ENCODE measurements at places on chromosomes 5 and 9. TPM values are rescaled to one million over a fixed set of nuclear protein-coding genes. Genes with fewer than 3 reads are reported as not detected.

The ADRA1B gene
- 0.74 TPM for total RNA-seq

The CDO1 gene
- total RNA-seq, result 16.0 TPM

The FXN gene
- 11.8 TPM for total RNA-seq

The WDR31 gene
- total RNA-seq, result 2.0 TPM

The SLC34A1 gene
- not detected for total RNA-seq

The FGF10 gene
- 41.3 TPM for total RNA-seq

The GPRIN1 gene
- 0.49 TPM for total RNA-seq

The RANBP3L gene
- total RNA-seq, result 3.2 TPM

The NCS1 gene
- total RNA-seq, result 20.4 TPM

The IFNA21 gene
- not detected for total RNA-seq

The SHLD3 gene
- 2.0 TPM for total RNA-seq

DNA sequence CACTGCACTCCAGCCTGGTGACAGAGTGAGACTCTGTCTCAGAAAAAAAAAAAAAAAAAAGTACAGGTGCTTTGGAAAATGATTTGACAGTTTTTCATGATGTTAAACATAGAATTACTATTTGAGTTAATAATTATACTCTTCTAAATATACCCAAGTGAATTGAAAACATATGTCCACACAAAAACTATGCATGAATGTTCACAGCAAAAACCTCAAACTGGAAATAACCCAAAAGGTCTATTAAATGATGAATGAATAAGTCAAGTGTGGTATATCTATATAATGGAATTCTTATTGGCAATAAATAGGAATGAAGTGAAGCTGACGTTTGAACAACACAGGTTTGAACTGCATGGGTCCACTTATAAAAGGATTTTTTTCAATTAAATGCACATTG is 207.2 kb upstream of the DAB2 start:
- no peaks in the 10 kb centered on the region for H3K27me3 ChIP-seq
- H3K4me1 ChIP-seq, result no peaks in the 10 kb centered on the region
- no peaks in the 10 kb centered on the region for H3K36me3 ChIP-seq
- no peak overlapping the region for H3K4me3 ChIP-seq

- H3K36me3 ChIP-seq, result no peaks in the 10 kb centered on the region
- no peak overlapping the region for H3K4me3 ChIP-seq
- no peaks in the 10 kb centered on the region for H3K27me3 ChIP-seq
- H3K27ac ChIP-seq, result no peak overlapping the region
- H3K4me1 ChIP-seq, result no peaks in the 10 kb centered on the region
These were observed 8.8 kb upstream of the UBE2QL1 start for GRCh38 chr5:6439588-6440550.

DNA sequence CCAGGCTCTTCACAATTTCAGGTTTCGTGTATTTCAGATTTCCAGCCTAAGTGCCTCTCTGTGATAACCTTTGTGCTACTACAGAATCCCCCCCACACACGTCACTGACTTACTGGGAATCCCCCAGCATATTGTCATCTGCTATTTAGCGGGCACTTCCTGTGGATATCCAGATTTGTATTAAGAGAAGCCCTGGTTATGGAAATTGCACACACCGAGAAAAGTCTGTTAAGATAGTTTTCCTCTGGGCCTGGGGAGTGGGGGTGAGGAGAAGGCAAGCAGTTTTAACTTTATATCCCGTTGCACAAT is 269.9 kb downstream of the MED10 start:
- H3K4me3 ChIP-seq, result no peak overlapping the region
- peak; percentile 29 for DNase-seq
- no peaks in the 10 kb centered on the region for H3K4me1 ChIP-seq
- no peak overlapping the region for H3K27ac ChIP-seq

DNA sequence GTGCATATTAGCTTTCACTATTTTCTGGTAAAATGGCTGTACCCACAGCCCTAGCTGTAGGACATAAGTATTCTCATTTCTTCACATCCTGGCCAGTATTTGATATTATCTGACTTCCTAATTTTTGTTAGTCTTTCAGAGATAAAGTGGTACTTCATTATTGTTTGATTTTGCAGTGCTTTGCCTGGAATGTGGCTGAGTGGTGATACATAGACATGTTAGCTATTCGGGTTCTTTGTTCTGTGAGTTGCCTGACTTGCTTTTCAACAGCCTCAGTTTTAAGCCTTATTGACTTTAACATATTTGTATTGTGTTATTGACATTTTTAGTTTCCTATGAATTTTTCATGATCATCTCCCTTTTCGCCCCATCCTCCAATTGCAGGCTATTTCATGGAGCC is 161.1 kb downstream of the GABBR2 start:
- no peaks in the 10 kb centered on the region for H3K27me3 ChIP-seq
- no peaks in the 10 kb centered on the region for H3K36me3 ChIP-seq
- H3K4me1 ChIP-seq, result no peaks in the 10 kb centered on the region
- no peak overlapping the region for H3K27ac ChIP-seq
- H3K4me3 ChIP-seq, result no peak overlapping the region

DNA sequence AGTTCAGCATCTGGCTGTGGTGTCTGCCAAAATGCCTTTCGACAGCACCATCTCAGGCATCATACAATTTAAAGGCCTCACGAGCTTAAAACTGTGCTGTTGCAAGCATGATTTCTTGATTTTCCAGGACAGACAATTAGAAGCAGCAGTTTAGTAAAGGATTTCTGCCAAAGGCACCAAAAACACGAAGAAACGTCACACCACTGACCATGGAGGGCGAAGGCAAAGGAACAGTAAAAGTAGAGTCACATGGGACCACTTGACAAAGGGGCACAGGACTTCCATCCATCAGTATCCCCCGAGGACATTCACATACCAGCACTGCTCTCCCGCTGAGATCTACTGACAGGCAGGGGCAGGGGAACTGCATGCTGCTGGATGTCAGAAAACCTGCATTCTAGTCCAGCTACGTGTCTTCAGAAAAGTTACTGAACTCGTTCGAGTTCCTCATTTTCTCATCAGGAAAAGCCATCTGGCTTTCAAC is 70.4 kb upstream of the FBXW11 start:
- H3K27me3 ChIP-seq, result no peaks in the 10 kb centered on the region
- H3K4me1 ChIP-seq, result peaks cover 27% of the 10 kb centered on the region
- peaks cover 2% of the 10 kb centered on the region for H3K36me3 ChIP-seq
- H3K4me3 ChIP-seq, result no peak overlapping the region
- peak overlapping the region; percentile 59 for H3K27ac ChIP-seq
- DNase-seq, result no peak

GRCh38 chr9:27534131-27534530 is 4.5 kb upstream of the MOB3B start:
- H3K27ac ChIP-seq, result peak overlapping the region; percentile 56
- H3K4me1 ChIP-seq, result peaks cover 44% of the 10 kb centered on the region

GRCh38 chr9:5140151-5140550 is 45.3 kb downstream of the INSL6 start:
- no peak overlapping the region for H3K27ac ChIP-seq
- H3K27me3 ChIP-seq, result no peaks in the 10 kb centered on the region
- H3K4me3 ChIP-seq, result no peak overlapping the region
- peaks cover 17% of the 10 kb centered on the region for H3K36me3 ChIP-seq
- H3K4me1 ChIP-seq, result no peaks in the 10 kb centered on the region
- DNase-seq, result no peak

GRCh38 chr9:134525070-134525815 is 116.4 kb upstream of the COL5A1 start:
- no peak for DNase-seq
- H3K27ac ChIP-seq, result peak overlapping the region; percentile 80
- no peaks in the 10 kb centered on the region for H3K27me3 ChIP-seq
- H3K4me3 ChIP-seq, result no peak overlapping the region
- H3K36me3 ChIP-seq, result no peaks in the 10 kb centered on the region

DNA sequence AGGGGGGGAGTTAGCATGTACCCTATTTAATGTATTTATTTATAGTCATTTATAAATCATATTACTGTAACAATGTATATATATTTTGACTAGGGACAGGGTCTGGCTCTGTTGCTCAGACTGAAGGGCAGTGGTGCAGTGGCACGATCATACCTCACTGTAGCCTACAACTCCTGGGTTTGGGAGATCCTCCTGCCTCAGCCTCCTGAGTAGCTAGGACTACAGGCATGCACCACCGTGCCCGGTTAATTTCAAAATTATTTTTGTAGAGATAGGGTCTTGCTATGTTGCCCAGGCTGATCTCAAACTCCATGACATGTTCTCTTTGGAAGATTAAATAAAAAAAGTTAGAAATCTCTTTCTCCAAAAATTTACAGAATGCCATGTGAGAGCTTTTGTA is 52.8 kb downstream of the ARHGEF28 start:
- H3K4me1 ChIP-seq, result no peaks in the 10 kb centered on the region
- no peak overlapping the region for H3K4me3 ChIP-seq
- no peaks in the 10 kb centered on the region for H3K27me3 ChIP-seq
- H3K36me3 ChIP-seq, result no peaks in the 10 kb centered on the region

DNA sequence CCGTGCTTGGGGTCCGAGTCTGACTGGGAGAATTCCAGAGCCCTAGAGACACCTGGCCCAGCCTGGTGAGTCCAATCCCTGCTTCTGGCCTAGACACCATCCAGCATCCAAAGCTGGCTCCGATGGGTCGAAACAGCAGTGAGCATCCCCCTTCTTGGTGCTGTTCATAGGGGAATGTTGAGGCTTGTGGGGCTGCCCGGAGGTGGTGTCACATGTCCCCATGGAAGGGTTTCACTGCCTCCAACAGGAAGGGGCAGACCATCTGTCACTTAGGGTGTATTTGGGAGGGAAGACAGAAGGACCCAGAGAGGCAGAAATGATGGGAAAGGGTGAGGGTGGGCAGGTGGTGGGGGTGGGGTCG is 13.9 kb downstream of the C9orf50 start:
- H3K27me3 ChIP-seq, result no peaks in the 10 kb centered on the region
- H3K36me3 ChIP-seq, result no peaks in the 10 kb centered on the region
- H3K4me3 ChIP-seq, result no peak overlapping the region
- no peak for DNase-seq
- H3K4me1 ChIP-seq, result peaks cover 52% of the 10 kb centered on the region

DNA sequence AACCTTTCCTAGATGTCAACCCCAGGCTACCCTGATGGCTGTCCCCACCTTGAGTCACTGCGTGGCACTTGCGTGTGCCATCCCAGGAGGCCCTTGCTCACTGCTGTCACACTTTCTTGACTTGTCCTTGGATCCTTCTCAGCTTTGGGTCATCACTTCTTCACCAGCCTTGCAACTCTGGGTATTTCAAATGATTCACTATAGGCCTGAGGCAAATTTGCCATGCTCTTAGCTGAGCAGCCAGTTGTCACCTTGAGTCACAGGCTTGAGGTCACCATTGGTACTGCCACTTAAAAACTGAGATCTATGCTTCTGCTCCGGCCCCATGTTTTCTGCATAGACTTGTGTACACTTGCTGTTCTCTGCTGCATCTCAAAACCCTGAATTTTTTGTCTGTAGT is 84.7 kb downstream of the BASP1 start:
- no peaks in the 10 kb centered on the region for H3K36me3 ChIP-seq
- DNase-seq, result no peak
- no peaks in the 10 kb centered on the region for H3K27me3 ChIP-seq
- H3K4me3 ChIP-seq, result no peak overlapping the region
- no peak overlapping the region for H3K27ac ChIP-seq
- H3K4me1 ChIP-seq, result peaks cover 29% of the 10 kb centered on the region

GRCh38 chr9:115938479-115938878 is 215.1 kb upstream of the PAPPA start:
- H3K27me3 ChIP-seq, result no peaks in the 10 kb centered on the region
- no peak overlapping the region for H3K4me3 ChIP-seq
- H3K27ac ChIP-seq, result no peak overlapping the region
- peaks cover 4% of the 10 kb centered on the region for H3K4me1 ChIP-seq

GRCh38 chr5:128695791-128696530 is 157.9 kb upstream of the FBN2 start:
- no peaks in the 10 kb centered on the region for H3K4me1 ChIP-seq
- H3K27me3 ChIP-seq, result no peaks in the 10 kb centered on the region
- DNase-seq, result no peak
- H3K4me3 ChIP-seq, result no peak overlapping the region
- H3K27ac ChIP-seq, result no peak overlapping the region
- H3K36me3 ChIP-seq, result no peaks in the 10 kb centered on the region

- no peaks in the 10 kb centered on the region for H3K4me1 ChIP-seq
- H3K27me3 ChIP-seq, result no peaks in the 10 kb centered on the region
- DNase-seq, result no peak
- H3K36me3 ChIP-seq, result no peaks in the 10 kb centered on the region
- no peak overlapping the region for H3K4me3 ChIP-seq
These were observed 237.1 kb downstream of the DMRTA1 start for GRCh38 chr9:22683700-22684075.

- no peaks in the 10 kb centered on the region for H3K36me3 ChIP-seq
- peaks cover 52% of the 10 kb centered on the region for H3K4me1 ChIP-seq
- DNase-seq, result no peak
- H3K27me3 ChIP-seq, result no peaks in the 10 kb centered on the region
- H3K4me3 ChIP-seq, result no peak overlapping the region
These were observed 4.1 kb upstream of the CXXC5 start for GRCh38 chr5:139644001-139644456.

DNA sequence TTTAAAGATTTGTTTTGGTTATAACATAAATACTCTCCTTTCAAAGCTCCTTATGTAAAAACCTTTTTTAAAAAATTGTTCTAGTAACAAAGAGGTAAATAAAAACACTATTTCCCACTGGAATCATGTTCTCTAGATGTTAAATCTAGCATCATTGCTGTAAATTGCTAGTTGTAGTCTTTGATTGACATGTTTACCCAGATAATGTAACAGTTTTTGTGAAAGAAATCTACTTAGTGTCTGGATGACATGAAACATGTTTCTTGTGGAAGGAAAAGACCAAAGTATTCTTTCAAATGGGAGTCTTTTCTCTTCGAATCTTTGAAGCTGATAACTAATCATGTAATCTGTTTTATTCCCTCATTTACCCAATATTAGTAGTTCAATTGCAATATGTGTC is 1565.9 kb upstream of the WWC1 start:
- no peak overlapping the region for H3K4me3 ChIP-seq
- H3K4me1 ChIP-seq, result no peaks in the 10 kb centered on the region
- no peak for DNase-seq
- no peak overlapping the region for H3K27ac ChIP-seq
- no peaks in the 10 kb centered on the region for H3K27me3 ChIP-seq

- no peaks in the 10 kb centered on the region for H3K4me1 ChIP-seq
- no peak for DNase-seq
- H3K27me3 ChIP-seq, result no peaks in the 10 kb centered on the region
These were observed 1076.5 kb downstream of the MAT2B start for GRCh38 chr5:164581889-164582288.

DNA sequence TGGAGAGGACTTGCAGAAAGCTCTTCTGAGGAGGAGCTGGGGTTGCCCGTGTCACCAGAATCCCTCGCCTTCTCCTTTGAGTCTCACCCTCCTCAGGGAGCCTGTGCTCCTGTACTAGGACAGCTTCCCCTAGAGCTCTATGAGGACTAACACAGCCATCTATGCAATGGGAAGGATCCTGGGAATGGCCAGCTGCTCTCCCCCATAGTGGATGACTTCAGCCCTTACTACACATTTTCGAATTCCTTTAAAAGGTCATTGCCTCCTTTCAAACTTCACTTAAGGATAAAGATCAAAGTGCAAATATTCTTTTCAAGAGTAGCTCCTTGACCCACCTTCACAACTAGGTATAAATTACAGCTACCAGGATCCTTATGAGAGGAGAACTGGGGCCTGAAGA is 55.1 kb downstream of the PRDM6 start:
- no peaks in the 10 kb centered on the region for H3K4me1 ChIP-seq
- DNase-seq, result no peak
- no peak overlapping the region for H3K4me3 ChIP-seq
- H3K27me3 ChIP-seq, result no peaks in the 10 kb centered on the region

- DNase-seq, result no peak
- H3K4me3 ChIP-seq, result peak overlapping the region; percentile 31
- peaks cover 86% of the 10 kb centered on the region for H3K4me1 ChIP-seq
- H3K27ac ChIP-seq, result peak overlapping the region; percentile 55
- no peaks in the 10 kb centered on the region for H3K36me3 ChIP-seq
- no peaks in the 10 kb centered on the region for H3K27me3 ChIP-seq
These were observed 29.3 kb downstream of the PRRC2B start for GRCh38 chr9:131423171-131423581.

All from vagina (tissue), 2 donors.